ENCODE measurements at places on chromosomes 3 and 15.

DNA sequence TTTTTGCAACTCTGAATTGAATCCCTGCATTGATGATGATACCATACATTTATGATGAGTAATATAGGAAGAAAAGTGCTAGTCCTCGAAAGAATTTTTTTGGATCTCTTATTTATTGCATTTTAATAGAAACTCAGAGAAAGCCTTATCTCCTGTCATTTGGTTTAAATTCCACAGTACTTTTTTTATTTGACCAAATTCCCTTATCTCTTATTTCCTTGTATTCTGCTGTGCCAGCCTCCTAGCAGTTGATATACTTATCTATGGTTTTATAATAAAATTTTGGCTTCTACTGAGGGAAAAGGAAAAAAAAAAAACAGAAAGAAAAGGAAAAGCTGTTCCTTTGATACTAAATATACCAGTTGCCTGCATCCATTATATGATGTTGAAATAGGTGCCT is 535.1 kb upstream of the NR2F2 start:
- DNase-seq = no peak

DNA sequence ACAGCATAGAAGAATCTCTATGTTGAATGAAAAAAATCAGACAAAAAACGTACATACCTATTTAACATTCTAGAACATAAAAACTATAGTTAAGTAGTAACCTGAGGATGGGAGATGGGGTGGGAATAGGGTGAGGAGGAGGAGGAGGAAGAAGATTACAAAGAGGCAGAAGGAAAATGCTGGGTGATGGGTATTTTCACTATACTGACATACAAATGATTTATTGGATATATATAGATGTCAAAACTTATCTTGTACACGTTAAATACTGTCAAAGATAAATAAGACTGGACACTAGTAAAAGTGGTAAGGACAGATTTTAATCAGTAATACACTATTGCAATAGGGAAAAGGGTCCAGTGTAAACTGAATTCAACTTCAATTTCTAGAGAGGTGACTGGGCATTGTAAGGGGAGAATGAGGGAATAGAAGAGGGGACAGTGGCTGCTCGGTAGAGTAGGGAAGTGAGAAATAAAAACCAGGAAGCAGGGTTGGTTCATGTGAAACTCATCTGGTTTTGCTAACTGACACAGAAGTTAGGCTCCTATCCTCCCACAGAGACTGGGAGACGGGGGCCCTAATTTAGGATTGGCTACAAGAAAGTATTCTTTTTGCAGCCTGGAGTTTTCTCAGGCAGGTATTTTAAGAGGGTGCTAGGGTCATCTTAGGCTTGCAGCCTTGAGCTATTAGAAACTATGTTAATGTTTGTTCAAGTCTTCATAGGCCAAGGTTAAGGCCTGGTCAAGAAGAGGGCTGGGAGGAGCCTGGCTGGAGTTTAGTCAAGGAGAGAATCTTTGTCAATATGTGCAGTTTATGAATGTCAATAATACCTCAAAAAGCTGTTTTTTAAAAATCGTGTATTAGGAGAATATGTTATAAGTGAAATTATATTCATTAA is 15.0 kb upstream of the C15orf61 start:
- no peak for DNase-seq

GRCh38 chr3:9769426-9770275 is at the start of gene CAMK1:
Gene CAMK1, minus strand, starts transcription at chr3:9769947. Its CDS starts 2,198 bp downstream, at chr3:9767749.
- no peak for DNase-seq

GRCh38 chr3:133477487-133477886 is 77.6 kb downstream of the BFSP2 start:
- DNase-seq = no peak

DNA sequence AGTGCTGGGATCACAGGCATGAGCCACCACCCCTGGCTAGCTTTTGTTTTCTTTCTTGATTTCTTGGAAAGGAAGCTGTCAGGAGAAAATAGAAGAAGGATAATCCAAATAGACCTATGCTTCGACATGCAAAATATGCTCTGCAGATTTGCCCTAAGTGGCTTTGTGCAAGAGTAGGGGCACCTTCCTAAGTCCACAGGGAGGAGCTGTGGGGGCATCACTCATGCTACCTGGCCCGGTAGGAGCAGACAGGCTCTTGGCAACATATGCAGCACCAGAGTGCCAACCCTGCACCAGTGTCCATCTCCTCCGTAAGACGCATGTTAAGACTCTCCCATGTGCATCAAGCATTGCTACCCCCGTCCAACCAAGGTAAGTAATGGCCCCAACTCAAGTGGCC is 190.7 kb upstream of the UBE2E1 start:
- no peak for DNase-seq

- no peak for DNase-seq
Observed at GRCh38 chr3:147038481-147038880, 367.9 kb downstream of the ZIC4 start.

DNA sequence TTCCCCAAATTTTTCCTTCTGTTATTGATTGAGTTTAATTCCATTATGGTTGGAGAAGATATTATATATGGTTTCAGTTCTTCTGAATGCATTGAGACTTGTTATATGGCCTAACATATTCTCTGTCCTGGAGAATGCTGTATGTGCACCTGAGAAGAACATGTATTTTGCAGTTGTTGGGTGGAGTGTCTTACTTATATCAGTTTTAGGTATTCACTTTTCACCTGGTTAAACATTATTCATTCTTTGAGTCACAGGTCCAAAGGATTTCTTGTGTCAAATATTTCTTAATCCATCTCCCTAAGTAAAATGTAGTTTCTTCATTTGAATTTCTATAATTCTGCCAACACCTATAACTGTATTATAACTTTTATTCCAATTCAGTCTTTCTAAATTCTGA is 17.8 kb downstream of the ACKR2 start:
- no peak for DNase-seq

DNA sequence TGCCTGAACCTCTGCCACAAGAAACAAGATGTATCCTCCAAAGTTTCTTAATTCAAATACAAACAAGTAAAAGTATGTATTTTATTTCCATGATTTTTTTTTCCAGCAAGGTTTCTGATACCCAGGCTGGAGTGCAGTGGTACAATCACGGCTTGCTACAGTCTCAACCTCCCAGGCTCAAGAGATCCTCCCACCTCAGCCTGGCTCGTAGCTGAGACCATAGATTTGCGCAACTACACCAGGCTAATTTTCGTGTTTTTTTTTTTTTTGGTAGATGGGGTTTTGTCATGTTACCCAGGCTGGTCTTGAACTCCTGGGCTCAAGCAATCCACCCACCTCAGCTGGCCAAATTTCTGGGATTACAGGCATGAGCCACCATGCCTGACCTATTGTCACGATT is 12.2 kb upstream of the VEPH1 start:
- no peak for DNase-seq

- no peak for DNase-seq
Observed at GRCh38 chr15:51846463-51847230, 17.2 kb downstream of the TMOD3 start.

DNA sequence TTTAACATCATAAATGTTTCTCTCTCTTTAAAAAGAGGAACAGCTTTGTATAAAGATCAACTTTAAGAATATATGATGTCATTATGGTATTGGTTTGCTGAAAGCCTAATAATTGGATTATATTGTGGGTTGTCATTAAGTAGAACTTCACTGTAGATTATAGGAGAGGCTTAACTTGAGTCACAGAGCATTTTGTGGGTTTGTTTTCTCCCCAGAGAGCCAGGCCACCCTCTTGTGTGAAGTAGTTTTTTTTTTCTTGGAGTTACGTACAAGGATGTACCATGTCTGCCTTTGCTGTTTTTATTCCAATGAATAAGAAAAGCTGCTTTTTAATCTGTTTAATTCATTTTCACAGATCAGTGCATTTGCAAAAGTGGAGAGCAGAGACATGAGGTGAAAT is 354.8 kb upstream of the TBL1XR1 start:
- no peak for DNase-seq
